ENCODE measurements at places on chromosomes 13 and 19. TPM values are rescaled to one million over a fixed set of nuclear protein-coding genes. Genes with fewer than 3 reads are reported as not detected.

DNA sequence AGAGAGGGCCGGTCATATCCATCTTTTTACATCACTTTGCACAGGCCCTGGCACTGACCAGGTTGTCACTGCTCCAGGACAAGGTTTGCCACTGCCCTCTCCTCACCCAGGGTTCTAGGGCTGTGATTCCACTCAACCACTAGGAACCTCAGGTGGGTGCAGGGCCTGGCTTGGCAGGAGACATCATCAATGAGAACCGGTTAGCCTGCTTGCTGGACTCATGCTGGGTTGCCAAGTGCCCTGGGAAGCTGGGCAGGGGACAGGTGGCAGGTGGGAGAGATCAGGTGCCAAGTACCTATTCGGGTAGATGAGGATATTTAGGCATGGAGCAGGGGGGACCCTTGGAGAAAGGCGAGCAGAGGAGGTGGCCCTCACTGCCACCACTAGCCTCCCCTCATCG lies 4.2 kb upstream of the CERS4 start:
- H3K4me3 ChIP-seq = no peak overlapping the region
- H3K4me1 ChIP-seq = peaks cover 18% of the 10 kb centered on the region
- no peak overlapping the region for H3K27ac ChIP-seq
- H3K36me3 ChIP-seq = no peaks in the 10 kb centered on the region

CGB5 gene
- total RNA-seq = not detected

DNA sequence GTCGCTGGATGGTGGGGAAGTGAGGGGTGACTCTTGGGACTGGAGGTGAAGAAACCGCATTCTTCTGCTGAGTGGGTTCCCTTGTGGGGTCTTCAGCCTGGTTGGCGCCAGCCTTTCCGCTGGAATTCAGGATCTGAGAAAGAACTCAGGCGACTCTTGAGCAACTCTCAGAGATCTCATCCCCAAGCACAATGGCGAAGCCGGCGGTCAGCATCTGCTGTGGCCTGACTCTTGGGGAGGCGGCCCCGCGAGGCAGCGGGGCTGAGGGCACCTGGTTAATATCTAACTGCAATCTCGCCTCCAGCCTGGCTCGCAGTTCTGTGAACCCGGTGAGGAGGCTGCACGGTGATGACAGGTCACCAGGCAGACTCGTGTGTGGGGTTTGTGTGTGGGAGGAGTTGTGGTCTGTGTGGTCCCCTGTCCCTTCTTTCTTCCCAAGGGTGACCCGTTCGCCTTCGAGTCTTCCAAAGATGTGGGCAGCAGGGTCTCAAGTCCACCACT lies 883 bp downstream of the ZNF441 start:
- DNase-seq = no peak
- peaks cover 15% of the 10 kb centered on the region for H3K4me1 ChIP-seq
- H3K27me3 ChIP-seq = no peaks in the 10 kb centered on the region
- H3K36me3 ChIP-seq = no peaks in the 10 kb centered on the region

DNA sequence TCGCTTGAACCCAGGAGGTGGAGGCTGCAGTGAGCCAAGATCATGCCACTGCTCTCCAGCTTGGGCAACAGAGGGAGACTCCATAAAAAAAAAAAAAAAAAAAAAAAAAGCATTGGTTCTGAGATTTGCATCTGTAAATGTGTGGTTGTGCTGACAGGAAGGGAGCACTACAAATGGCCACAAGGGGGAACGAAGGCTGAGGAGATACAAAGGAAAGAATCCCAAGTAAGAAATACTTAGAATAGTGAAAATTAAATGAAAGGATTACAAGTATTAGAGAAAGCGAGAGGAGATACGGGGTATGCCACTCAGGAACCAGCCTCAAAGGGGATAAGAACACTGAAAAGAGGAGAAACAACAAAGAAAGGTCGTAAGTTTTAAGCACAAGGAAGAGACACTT lies 284.9 kb downstream of the KLF12 start:
- H3K4me3 ChIP-seq = no peak overlapping the region
- H3K27me3 ChIP-seq = no peaks in the 10 kb centered on the region
- H3K27ac ChIP-seq = no peak overlapping the region
- no peaks in the 10 kb centered on the region for H3K36me3 ChIP-seq

DNA sequence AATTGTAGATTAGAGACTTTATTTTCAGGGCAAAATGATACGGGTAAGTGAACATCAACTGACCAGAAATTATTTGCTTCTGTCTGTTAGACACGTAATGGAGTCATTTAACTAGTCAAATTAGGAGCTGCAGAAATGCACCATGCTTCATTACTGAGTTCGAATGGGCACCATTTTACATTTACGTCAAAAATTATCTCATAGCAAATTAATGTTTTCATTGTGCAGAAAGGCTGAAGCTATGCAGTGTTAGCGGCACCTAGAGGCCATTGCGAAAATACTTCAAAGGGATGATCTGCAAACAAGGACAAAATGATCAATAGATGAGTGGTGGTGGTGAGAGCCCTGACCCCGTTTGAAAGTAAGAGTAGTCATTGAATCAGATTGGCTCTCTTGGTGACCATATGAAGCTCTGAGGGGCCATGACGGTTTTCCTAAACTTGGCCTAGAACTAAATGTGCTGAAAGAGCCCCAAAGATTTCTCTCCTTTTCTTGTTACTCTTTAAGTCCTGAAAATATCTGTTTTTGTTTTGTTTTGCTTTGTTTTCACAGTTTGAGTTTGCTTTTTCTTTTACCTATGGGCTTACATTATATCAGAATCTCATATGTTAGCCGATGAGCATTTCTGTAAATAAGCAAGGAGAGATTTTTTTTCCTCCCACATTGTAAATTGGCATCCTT lies 277.9 kb downstream of the ZNF536 start:
- DNase-seq = no peak
- no peak overlapping the region for H3K4me3 ChIP-seq
- no peak overlapping the region for H3K27ac ChIP-seq
- H3K4me1 ChIP-seq = no peaks in the 10 kb centered on the region
- no peaks in the 10 kb centered on the region for H3K36me3 ChIP-seq
- no peaks in the 10 kb centered on the region for H3K27me3 ChIP-seq

ZNF841 gene
- total RNA-seq = 24.1 TPM

AZU1 gene
- not detected for total RNA-seq

OR7D4 gene
- not detected for total RNA-seq
